ENCODE measurements at places on chromosomes 2 and 18. TPM values are rescaled to one million over a fixed set of nuclear protein-coding genes. Genes with fewer than 3 reads are reported as not detected.
A peak's percentile ranks its signal among the peaks of the same experiment; 100 is the strongest.

- H3K27me3 ChIP-seq: peaks cover 6% of the 10 kb centered on the region
- no peak overlapping the region for H3K4me3 ChIP-seq
- DNase-seq: no peak
- no peak overlapping the region for H3K27ac ChIP-seq
Observed at GRCh38 chr2:236682651-236683422, 113.2 kb downstream of the ACKR3 start.

Gene RAB17
- not detected for polyA plus RNA-seq

Gene CYP26B1
- not detected for polyA plus RNA-seq

DNA sequence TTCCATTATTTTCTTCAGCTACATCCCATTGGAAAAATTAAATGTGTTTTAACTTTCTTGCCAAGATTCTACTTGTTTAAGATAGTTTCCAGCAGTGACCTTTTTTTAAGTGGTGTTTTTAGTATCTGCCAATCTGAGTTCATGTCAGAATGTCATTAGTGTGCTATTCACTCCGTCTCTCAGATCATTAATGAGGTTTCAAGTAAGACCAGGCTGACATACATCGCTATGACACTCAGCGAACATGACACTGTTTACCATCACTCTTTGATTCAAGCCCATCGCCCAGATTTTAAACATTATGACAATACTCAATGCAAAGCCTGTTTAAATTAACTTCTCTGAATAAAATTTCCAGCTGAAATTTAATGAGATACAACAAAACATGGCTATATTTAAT lies 272.0 kb upstream of the KYNU start:
- no peaks in the 10 kb centered on the region for H3K4me1 ChIP-seq
- H3K36me3 ChIP-seq: no peaks in the 10 kb centered on the region
- H3K4me3 ChIP-seq: no peak overlapping the region
- no peak for DNase-seq

Gene TNS1
- not detected for polyA plus RNA-seq

GRCh38 chr2:235856151-235856854 lies 311.9 kb downstream of the GBX2 start:
- H3K27me3 ChIP-seq: no peaks in the 10 kb centered on the region
- H3K4me1 ChIP-seq: no peaks in the 10 kb centered on the region
- H3K27ac ChIP-seq: no peak overlapping the region
- DNase-seq: no peak

GRCh38 chr18:11004294-11004693 lies 145.1 kb downstream of the PIEZO2 start:
- DNase-seq: no peak
- H3K27ac ChIP-seq: no peak overlapping the region
- H3K4me1 ChIP-seq: no peaks in the 10 kb centered on the region
- no peak overlapping the region for H3K4me3 ChIP-seq

GRCh38 chr2:82317012-82317411 lies 2012.5 kb upstream of the LRRTM1 start:
- no peak overlapping the region for H3K4me3 ChIP-seq
- H3K27me3 ChIP-seq: no peaks in the 10 kb centered on the region
- H3K36me3 ChIP-seq: no peaks in the 10 kb centered on the region
- no peak overlapping the region for H3K27ac ChIP-seq
- no peaks in the 10 kb centered on the region for H3K4me1 ChIP-seq
- no peak for DNase-seq

DNA sequence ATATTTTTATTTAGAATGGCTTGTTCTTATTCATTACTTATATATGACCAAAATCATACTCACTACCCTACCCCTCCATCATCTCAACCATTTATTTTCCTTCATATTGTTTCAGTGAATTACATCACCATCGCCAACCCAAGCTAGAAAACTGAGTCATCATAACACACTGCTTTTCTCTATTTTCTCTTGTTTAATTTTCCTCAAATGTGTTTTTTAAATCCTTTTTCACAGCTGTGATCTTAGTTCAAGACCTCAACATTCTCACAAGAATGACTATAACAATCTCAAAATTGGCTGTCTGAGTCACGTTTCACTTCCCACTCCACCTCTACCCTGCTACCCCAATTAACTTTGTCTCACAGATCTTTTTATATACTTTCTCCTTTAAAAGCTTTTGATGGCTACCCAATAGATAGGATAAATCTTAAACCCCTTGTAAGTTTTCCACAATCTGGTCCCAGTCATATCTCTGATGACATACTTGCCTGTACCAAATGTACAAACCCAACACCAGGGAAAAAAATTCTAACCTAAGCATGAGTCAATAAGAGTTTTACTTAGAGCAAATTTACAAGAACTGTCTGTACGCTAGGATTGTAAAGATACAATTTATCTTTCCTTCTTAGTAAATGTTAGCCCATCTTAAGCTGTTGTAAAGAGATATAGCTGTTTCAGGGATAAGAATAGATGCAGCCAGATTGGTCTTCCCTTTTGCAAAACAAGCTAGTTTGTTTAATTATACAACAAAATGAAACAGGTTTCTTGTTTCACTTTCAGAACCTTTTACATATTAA lies 635.1 kb upstream of the SLC39A10 start:
- no peaks in the 10 kb centered on the region for H3K4me1 ChIP-seq
- no peak for DNase-seq
- no peak overlapping the region for H3K27ac ChIP-seq
- no peaks in the 10 kb centered on the region for H3K36me3 ChIP-seq
- H3K27me3 ChIP-seq: peaks cover 2% of the 10 kb centered on the region

Gene TANC1
- polyA plus RNA-seq: 0.17 TPM

Gene KCTD1
- polyA plus RNA-seq: 0.08 TPM

Gene B4GALT6
- 0.17 TPM for polyA plus RNA-seq

GRCh38 chr18:13551305-13551603 lies 175.1 kb downstream of the FAM210A start:
- peak overlapping the region; percentile 20 for H3K27ac ChIP-seq
- no peak for DNase-seq
- H3K4me1 ChIP-seq: peaks cover 16% of the 10 kb centered on the region
- no peaks in the 10 kb centered on the region for H3K36me3 ChIP-seq

DNA sequence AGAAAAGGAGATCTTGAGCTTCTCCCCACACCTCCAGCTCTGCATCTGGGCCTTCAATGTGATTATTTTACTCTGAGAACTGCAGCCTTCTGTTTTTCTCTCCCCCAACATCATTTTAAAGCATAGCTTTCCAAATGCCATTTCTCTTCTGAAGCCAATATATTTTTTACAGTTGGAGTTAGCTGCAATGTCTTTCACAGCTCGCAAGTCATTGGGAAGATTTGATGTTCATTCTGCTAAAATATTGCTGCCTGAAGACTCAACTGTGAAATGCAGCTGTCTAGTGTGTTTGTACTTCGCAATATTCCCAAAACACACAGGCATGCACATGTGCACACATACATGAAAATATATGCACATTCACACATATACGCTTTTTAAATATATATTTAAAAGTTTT lies 295.3 kb downstream of the LRRTM1 start:
- no peak for DNase-seq
- no peak overlapping the region for H3K4me3 ChIP-seq
- no peaks in the 10 kb centered on the region for H3K36me3 ChIP-seq
- no peaks in the 10 kb centered on the region for H3K27me3 ChIP-seq
- H3K4me1 ChIP-seq: no peaks in the 10 kb centered on the region

Gene SLC4A3
- not detected for polyA plus RNA-seq

DNA sequence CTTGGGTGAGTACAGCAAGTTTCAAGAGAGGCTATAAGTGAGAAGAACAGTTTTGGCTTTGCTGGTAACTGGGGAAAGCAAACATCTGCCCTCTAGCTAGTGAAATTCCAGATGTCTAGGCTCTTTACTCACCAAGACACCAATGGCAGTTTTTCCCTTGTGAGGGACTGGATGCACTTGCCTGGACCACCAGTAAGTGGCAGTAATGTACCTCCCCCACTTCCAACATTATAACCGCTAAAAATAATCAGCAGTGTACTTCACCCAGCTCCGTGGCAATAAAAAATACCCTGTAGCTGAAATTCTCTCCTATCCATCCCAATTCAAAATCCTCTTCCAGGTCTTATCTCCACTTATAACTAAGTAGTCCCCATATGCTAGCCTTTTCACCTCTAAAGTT lies 383.9 kb downstream of the ARHGAP15 start:
- H3K36me3 ChIP-seq: peaks cover 66% of the 10 kb centered on the region
- H3K4me1 ChIP-seq: peaks cover 9% of the 10 kb centered on the region
- no peak for DNase-seq
- no peak overlapping the region for H3K4me3 ChIP-seq
- no peak overlapping the region for H3K27ac ChIP-seq

DNA sequence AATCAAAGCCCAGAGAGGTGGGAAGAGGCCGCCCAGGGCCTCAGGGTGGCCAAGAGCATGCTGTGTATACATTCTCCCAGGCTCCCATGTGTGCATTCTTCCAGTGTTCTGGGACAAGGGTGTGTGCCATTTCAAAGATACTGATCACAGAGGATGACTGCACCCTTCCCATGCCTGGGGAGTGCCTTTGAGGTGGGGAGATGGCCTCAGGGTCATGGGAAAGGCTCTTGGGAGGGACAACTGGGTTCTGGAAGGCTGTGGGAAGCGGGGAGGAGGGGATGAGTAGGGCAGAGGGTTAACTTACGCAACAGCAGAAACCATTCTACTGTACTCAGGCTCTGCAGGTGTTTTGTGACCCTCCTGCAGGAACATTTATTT lies 40.9 kb downstream of the KLHL29 start:
- no peaks in the 10 kb centered on the region for H3K4me1 ChIP-seq
- DNase-seq: no peak
- no peak overlapping the region for H3K27ac ChIP-seq
- peaks cover 9% of the 10 kb centered on the region for H3K27me3 ChIP-seq
- no peaks in the 10 kb centered on the region for H3K36me3 ChIP-seq

- no peak overlapping the region for H3K4me3 ChIP-seq
- no peak overlapping the region for H3K27ac ChIP-seq
- DNase-seq: no peak
- H3K36me3 ChIP-seq: no peaks in the 10 kb centered on the region
- H3K27me3 ChIP-seq: peaks cover 12% of the 10 kb centered on the region
Observed at GRCh38 chr2:19806591-19806990, 95.2 kb downstream of the TTC32 start.

- H3K4me1 ChIP-seq: no peaks in the 10 kb centered on the region
- H3K27me3 ChIP-seq: no peaks in the 10 kb centered on the region
- no peaks in the 10 kb centered on the region for H3K36me3 ChIP-seq
Observed at GRCh38 chr2:205725059-205725458, 42.8 kb downstream of the NRP2 start.

GRCh38 chr2:121944072-121944831 lies 188.8 kb downstream of the TSN start:
- no peaks in the 10 kb centered on the region for H3K4me1 ChIP-seq
- DNase-seq: no peak
- no peaks in the 10 kb centered on the region for H3K36me3 ChIP-seq
- H3K4me3 ChIP-seq: no peak overlapping the region
- no peak overlapping the region for H3K27ac ChIP-seq
- peaks cover 2% of the 10 kb centered on the region for H3K27me3 ChIP-seq

DNA sequence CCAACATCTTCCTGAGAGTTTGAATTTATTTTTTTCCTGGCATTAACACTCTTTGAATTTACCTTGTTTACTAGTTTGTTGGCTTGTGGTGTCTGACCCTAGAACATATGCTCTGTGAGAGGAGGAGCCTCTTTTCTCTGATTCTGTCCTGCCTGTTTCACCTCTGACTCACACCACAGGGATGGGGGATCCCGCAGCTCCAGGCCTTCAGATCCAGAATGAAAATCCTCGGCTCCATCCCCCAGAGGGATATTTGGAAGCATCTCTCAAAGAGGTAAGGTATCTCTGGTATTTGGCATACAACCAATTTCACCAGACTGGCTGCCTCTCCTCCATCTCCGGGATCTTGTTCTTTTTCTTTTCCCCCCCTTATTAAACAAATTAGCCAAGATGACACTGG lies 104.7 kb downstream of the GPR39 start:
- no peak overlapping the region for H3K27ac ChIP-seq
- H3K27me3 ChIP-seq: peaks cover 9% of the 10 kb centered on the region
- no peak for DNase-seq
- no peaks in the 10 kb centered on the region for H3K4me1 ChIP-seq

DNA sequence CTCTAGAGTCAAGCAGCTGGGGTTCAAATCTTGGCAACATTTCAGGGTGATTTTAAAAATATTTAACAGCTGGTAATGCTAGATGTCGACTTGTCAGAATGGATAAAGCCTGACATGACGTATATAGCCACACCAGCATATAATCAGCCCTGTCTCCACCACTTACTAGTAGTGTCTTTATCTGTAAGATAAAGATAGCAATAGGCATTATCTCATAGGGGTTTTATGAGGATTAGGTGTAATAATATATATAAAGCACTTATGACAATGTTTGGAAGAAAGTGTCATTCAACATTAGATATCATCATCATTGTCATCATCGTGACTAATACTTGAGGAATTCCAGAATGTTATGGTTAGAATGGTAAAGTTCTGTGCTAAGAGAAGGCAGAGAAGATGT lies 369.0 kb upstream of the CWC22 start:
- no peaks in the 10 kb centered on the region for H3K27me3 ChIP-seq
- no peaks in the 10 kb centered on the region for H3K4me1 ChIP-seq
- DNase-seq: no peak

- peaks cover 14% of the 10 kb centered on the region for H3K4me1 ChIP-seq
- peaks cover 13% of the 10 kb centered on the region for H3K27me3 ChIP-seq
- H3K4me3 ChIP-seq: no peak overlapping the region
- DNase-seq: no peak
- no peaks in the 10 kb centered on the region for H3K36me3 ChIP-seq
Observed at GRCh38 chr2:74619651-74620297, 28.4 kb downstream of the M1AP start.

GRCh38 chr2:24577481-24577880 lies 86.4 kb downstream of the NCOA1 start:
- peaks cover 72% of the 10 kb centered on the region for H3K4me1 ChIP-seq
- H3K4me3 ChIP-seq: no peak overlapping the region
- no peak overlapping the region for H3K27ac ChIP-seq

DNA sequence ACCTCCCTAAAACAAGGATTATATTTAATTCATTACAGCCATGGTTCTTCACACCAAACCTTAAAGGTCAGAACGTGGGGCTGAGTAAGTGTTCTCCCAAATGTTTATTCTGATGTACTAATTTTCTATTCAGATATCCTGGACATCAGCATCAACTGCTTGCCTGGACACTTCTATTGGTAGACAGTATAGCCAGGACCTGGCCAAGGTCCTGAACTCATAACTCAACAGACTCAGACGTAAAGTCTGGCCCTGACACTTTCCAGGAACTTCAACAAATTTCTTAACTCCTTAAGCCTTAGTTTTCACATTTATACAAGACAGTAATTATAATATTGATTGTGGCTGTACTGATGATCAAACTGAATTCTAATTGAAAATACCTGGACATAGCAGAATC lies 89.1 kb downstream of the AKAIN1 start:
- H3K4me3 ChIP-seq: no peak overlapping the region
- H3K36me3 ChIP-seq: no peaks in the 10 kb centered on the region
- no peak for DNase-seq
- H3K4me1 ChIP-seq: no peaks in the 10 kb centered on the region
- no peaks in the 10 kb centered on the region for H3K27me3 ChIP-seq
- H3K27ac ChIP-seq: no peak overlapping the region

GRCh38 chr2:11491348-11491933 lies 25.5 kb upstream of the E2F6 start:
- no peaks in the 10 kb centered on the region for H3K36me3 ChIP-seq
- no peak overlapping the region for H3K4me3 ChIP-seq
- no peaks in the 10 kb centered on the region for H3K4me1 ChIP-seq
- H3K27ac ChIP-seq: no peak overlapping the region
- no peak for DNase-seq

Gene GTF2A1L
- polyA plus RNA-seq: not detected

Gene SNRNP27
- polyA plus RNA-seq: 38.6 TPM

GRCh38 chr2:20403774-20404312 lies 43.0 kb upstream of the RHOB start:
- DNase-seq: no peak
- H3K27me3 ChIP-seq: peaks cover 2% of the 10 kb centered on the region
- H3K4me1 ChIP-seq: no peaks in the 10 kb centered on the region

Gene LRATD1
- not detected for polyA plus RNA-seq

Gene LYPD6B
- polyA plus RNA-seq: not detected

Gene NR4A2
- 20.1 TPM for polyA plus RNA-seq

All from naive thymus-derived CD8-positive, alpha-beta T cell (primary cell).